ENCODE measurements at places on chromosomes 5 and 9.

GRCh38 chr9:110340306-110340705 is 2.6 kb upstream of the TXNDC8 start:
- DNase-seq = no peak

GRCh38 chr5:55021821-55022220 is 2.2 kb upstream of the GZMK start:
- DNase-seq = no peak

DNA sequence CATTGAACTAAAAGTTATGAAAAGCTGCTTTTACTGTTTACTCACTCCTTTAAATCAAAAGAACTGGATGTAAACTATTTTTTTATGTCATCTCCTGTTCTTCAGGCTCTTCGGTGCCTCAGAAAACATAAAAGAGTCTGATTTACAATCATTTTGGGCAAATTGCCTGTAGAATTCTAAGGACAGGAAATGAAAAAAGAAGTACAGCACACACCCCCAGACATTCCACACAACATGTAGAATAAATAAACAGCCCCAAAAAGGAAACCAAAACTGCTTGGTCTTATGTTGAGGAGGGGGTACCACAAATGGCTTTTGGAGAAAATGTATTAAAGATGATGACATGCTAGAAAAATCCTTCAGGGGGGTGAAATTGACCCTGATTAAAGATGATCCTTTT is 57.2 kb downstream of the ITGA1 start:
- DNase-seq = no peak

DNA sequence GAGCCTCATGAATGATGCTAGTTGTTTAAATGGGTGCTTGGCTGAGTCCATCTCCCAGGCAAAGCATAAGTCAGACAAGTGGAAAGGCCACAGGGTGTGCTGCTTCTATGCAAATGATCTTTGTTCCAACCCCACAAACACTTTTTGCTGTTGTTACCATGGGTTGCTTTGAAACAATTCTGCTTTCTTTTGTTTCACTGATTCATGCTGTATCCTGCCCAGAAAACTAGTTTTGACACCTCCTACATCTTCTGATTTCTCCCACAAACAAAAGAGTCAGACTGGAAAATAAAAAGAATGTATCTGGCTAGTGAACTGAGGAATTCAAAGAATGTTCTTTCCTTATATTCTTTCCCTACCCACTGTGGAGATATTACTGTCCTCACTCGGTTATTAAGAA is 298.6 kb downstream of the DIRAS2 start:
- DNase-seq = no peak

- no peak for DNase-seq
Measured at GRCh38 chr5:100232736-100233135, 302.4 kb upstream of the FAM174A start.

DNA sequence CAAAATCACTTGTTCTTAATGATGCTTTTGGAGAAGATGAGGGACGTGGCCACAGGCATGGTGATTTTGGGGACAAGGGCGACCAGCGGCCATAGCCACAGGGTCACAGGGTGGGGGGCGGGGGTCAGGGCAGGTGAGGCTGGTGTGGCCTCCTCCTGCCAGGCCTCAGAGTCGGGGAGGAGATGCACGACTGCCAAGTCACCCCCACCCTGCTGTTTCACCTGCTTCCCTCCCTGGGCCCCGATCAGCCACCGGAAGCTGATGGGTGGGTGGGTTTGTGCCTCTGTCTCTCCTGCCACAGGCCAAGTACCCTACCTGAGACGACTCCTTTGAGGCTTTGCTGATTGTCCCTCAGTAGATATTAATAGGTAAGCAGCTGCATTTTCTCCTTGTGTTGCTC is 199.3 kb downstream of the PAX5 start:
- no peak for DNase-seq

GRCh38 chr9:13332571-13332970 is 53.1 kb upstream of the MPDZ start:
- no peak for DNase-seq

DNA sequence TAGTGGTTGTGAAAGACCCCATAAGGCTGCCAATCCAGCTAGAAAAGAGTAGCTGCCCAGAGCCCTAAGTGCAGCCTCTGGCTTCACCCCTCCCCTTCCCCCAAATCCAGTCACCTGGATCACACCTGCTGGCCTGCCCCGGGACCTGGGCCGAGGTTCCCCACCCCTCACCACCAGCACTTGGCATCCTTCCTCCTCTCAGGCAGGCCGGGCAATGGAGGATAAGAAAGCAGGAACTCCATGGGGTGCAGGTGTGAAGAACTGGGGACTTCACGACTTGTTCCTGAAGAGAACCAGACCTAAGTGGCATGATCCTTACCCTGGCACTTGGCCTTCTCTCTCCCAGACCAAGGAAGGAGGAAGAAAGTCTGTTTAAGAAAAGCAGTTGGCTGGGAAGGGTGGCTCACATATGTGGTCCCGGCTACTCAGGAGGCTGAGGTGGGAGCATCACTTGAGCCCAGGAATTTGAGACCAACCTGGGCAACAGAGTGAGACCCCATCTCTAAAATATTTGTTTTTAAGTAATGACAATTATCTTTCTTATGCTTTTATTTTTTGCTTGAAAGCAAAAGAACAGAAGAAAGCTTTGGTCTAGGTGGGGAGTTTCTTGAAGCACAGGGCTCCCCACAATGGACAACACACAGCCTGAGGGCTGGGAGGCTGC is 131.1 kb downstream of the PAX5 start:
- DNase-seq = no peak

GRCh38 chr9:74255489-74255984 is 241.6 kb upstream of the RORB start:
- no peak for DNase-seq

DNA sequence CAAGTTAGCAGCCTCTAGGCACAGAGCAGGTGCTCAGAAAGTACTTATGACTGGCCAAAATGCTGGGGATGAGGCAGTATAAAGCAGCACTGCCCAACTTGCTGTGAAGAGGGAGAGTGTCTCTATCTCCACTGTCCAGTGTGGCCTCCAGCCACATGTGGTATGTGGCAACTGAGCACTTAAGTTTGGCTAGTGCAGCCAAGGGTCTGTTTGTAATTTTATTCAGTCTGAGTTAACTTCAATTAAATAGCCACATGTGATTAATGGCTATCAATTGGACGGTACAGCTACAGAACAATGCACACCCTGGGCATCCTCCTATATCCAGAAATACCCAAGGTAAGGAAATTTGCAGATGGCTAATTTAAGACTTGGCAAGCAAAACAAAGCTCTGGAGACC is 26.9 kb downstream of the ROR2 start:
- DNase-seq = no peak

All from activated effector memory CD4-positive, alpha-beta T cell treated with Interleukin-2 at 50 U/mL for 16 hours (primary cell).